Esophagus squamous epithelium (tissue), 5 donors: ENCODE measurements at places on chromosomes 4 and X. TPM values are rescaled to one million over a fixed set of nuclear protein-coding genes. Genes with fewer than 3 reads are reported as not detected.

DNA sequence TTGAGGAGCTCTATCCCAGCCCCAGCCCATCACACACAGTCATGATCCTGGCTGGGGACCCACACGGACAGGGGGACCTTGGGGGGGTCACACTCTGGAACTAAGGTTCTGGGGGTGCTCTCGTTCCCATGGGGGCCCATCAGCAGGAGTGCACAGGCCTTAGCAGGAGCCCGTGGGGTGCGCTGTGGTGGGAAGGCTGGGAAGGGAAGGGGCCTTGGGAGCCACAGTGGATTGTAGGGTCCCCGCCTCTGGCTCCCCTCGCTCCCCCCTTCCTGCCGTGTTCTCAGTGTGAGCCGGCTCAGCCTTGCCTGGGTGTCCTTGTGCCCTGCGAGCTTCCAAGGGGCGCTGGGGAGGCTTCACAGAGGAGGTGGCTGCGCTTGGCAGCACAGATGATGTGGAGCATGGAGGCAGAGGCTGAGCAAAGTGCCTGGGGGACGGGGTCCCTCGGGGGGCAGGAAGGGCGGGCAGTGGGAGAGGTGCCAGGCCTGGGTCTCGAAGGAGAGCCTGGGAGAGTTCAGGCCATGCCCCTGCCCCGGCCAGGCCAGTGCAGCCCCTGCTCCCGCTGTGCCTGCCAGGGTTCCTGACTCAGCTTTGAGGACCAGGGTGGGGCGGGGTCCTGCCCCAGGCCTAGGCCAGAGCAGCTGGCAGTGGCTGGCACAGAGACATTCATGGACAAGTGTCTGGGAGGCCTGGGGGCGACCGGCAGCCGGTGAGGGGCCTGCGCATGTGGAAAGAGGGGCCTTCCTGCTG is 5.5 kb upstream of the HGFAC start:
- peak overlapping the region; percentile 62 for H3K27ac ChIP-seq
- DNase-seq = no peak
- no peaks in the 10 kb centered on the region for H3K27me3 ChIP-seq
- no peak overlapping the region for H3K4me3 ChIP-seq

DNA sequence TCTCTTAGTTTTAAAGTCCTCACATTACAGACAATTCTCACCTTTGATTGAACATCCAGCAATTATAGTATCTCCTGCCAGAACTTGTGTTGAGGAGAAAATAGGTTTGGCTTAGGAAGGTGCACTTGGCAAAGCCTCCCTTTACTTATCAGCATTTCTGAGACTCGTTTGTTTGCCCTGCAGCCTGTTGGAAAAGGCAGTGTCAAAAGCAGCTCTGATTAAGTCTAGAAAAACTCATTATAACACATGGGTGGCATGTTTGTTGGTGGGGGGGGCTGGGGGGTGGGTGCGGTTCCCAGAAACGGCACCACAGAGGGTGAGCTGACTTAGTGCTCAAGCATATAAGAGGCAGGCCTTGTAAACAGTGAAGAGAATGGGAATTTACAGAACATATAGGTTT is 21.7 kb upstream of the PUDP start:
- H3K4me1 ChIP-seq = no peaks in the 10 kb centered on the region
- no peaks in the 10 kb centered on the region for H3K36me3 ChIP-seq
- no peak overlapping the region for H3K4me3 ChIP-seq
- no peaks in the 10 kb centered on the region for H3K27me3 ChIP-seq
- H3K27ac ChIP-seq = no peak overlapping the region

DNA sequence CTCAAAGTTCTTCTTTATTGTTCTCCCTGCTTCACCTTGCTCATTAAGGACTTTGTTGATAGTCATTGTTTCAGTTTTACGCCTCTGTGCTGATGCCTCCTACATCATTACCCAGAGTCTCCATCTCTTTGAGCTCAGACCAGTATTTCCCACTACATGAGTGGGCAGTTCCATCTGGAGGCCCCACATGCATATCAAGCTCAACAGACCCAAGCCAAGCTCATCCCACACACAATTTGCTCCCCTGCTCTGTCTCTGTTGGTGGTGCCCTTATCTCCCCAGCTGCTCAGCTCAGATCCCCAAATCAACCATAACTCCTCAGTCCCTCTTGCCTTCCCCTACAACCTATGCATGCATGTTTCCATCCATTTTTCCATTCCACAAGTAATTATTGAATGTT is 85.1 kb upstream of the EFNB1 start:
- no peaks in the 10 kb centered on the region for H3K27me3 ChIP-seq
- H3K36me3 ChIP-seq = no peaks in the 10 kb centered on the region
- no peak overlapping the region for H3K4me3 ChIP-seq
- no peak overlapping the region for H3K27ac ChIP-seq
- no peak for DNase-seq
- H3K4me1 ChIP-seq = no peaks in the 10 kb centered on the region

GRCh38 chr4:127856813-127857447 is 23.8 kb upstream of the PLK4 start:
- H3K4me1 ChIP-seq = peaks cover 5% of the 10 kb centered on the region
- no peaks in the 10 kb centered on the region for H3K36me3 ChIP-seq
- H3K27ac ChIP-seq = peak overlapping the region; percentile 59
- no peak for DNase-seq

Gene AFF2
- 2.5 TPM for total RNA-seq

DNA sequence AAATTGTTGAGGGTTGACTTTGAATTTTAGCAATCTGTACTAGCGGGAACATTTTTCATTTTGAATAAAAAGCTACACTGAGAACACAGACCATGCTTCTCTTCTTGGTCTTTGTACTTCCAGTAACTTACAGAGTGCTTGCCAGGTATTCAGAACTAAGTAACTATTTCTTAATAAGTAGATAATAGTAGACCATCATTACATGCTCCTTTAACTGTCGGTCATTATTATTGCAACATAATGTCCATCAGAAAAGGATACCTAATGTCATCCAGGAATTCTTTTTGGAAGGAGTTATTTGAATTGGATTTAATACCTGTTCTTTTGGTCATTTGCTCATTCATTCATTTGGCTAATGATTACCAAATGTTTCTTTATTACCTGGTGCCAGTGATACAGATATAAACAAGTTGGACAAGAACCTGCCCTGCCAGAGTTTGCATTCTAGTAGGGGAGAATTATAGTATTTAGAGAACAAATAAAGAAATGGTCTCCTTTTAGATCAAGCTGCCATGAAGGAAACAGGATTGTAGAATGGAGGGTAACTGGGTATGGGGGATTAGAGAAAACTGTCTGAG is 32.7 kb downstream of the CWH43 start:
- DNase-seq = no peak
- H3K27me3 ChIP-seq = no peaks in the 10 kb centered on the region
- H3K36me3 ChIP-seq = no peaks in the 10 kb centered on the region
- H3K4me1 ChIP-seq = no peaks in the 10 kb centered on the region
- no peak overlapping the region for H3K27ac ChIP-seq
- no peak overlapping the region for H3K4me3 ChIP-seq

Gene CHRDL1
- total RNA-seq = 18.5 TPM

Gene TMPRSS11B
- total RNA-seq = 252 TPM

GRCh38 chrX:109511113-109511512 is 25.5 kb upstream of the NXT2 start:
- DNase-seq = no peak
- no peak overlapping the region for H3K27ac ChIP-seq
- H3K36me3 ChIP-seq = no peaks in the 10 kb centered on the region
- H3K4me3 ChIP-seq = no peak overlapping the region
- no peaks in the 10 kb centered on the region for H3K4me1 ChIP-seq
- H3K27me3 ChIP-seq = no peaks in the 10 kb centered on the region

Gene HOPX
- total RNA-seq = 325 TPM

GRCh38 chr4:121269001-121269400 is 104.9 kb upstream of the TNIP3 start:
- DNase-seq = no peak
- H3K4me1 ChIP-seq = no peaks in the 10 kb centered on the region
- no peak overlapping the region for H3K4me3 ChIP-seq
- no peaks in the 10 kb centered on the region for H3K36me3 ChIP-seq
- no peaks in the 10 kb centered on the region for H3K27me3 ChIP-seq
- no peak overlapping the region for H3K27ac ChIP-seq

- no peaks in the 10 kb centered on the region for H3K27me3 ChIP-seq
- no peak for DNase-seq
- peaks cover 31% of the 10 kb centered on the region for H3K36me3 ChIP-seq
- no peaks in the 10 kb centered on the region for H3K4me1 ChIP-seq
- no peak overlapping the region for H3K27ac ChIP-seq
These were observed 19.4 kb upstream of the CPLX1 start for GRCh38 chr4:845233-845835.

Gene ZFP42
- not detected for total RNA-seq

DNA sequence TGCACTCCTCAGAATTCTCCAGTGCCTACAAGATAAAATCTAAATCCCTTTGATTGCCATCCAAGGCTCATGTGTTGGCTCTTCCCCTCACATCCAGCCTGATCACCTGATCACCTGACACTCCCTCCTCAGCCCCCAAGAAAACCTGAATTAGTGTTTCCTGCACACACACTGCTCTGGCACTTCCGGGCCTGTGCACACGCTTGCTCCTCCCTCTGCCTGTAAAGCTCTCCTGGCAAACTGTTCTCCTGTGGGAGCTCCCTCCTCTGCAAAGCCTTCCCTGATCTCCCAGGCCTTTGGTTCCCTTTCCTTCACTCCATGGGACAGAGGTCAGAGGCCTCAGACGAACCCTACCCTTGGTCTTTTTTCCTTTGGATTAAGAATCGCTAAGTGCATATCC is 19.9 kb downstream of the PHKA2 start:
- H3K4me3 ChIP-seq = no peak overlapping the region
- H3K27ac ChIP-seq = no peak overlapping the region
- H3K27me3 ChIP-seq = no peaks in the 10 kb centered on the region
- DNase-seq = no peak
- H3K4me1 ChIP-seq = no peaks in the 10 kb centered on the region
- H3K36me3 ChIP-seq = no peaks in the 10 kb centered on the region

GRCh38 chr4:25861951-25862410 is 807 bp downstream of the SEL1L3 start:
- peak overlapping the region; percentile 49 for H3K27ac ChIP-seq
- peak overlapping the region; percentile 69 for H3K4me3 ChIP-seq
- no peak for DNase-seq
- H3K36me3 ChIP-seq = no peaks in the 10 kb centered on the region
- no peaks in the 10 kb centered on the region for H3K27me3 ChIP-seq
- peaks cover 27% of the 10 kb centered on the region for H3K4me1 ChIP-seq

GRCh38 chr4:56653461-56654237 is 27.4 kb downstream of the HOPX start:
- peaks cover 17% of the 10 kb centered on the region for H3K36me3 ChIP-seq
- H3K27me3 ChIP-seq = no peaks in the 10 kb centered on the region
- H3K27ac ChIP-seq = peak overlapping the region; percentile 80
- no peak for DNase-seq

Gene PPP3CA
- total RNA-seq = 13.3 TPM
